Astrocyte of the cerebellum (primary cell): ENCODE measurements at places on chromosomes 2 and 18.

GRCh38 chr2:109125593-109126500 is 3.2 kb upstream of the SH3RF3 start:
- DNase-seq = peak; percentile 97

DNA sequence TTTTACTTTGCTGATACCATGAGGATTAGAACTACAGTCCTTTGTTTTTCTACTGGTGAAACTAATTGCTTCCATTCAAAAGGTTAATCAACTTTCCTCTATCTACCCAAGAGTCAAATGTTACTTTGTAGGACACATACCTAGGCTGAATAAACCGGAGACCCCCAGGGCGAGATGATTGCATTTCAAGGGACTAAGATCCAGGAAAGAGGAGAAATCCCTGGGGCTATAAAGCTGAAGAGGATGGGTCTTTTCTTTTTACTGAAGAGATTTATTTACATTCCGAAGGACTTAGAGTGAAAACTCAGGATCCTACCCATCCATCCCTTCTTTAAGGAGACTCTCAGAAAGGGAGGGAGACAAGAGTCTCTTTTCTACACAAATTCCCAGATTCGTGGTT is 331.9 kb downstream of the CDH19 start:
- no peak for DNase-seq

- DNase-seq = no peak
These were observed 1.6 kb upstream of the ATP9B start for GRCh38 chr18:79067611-79068010.

DNA sequence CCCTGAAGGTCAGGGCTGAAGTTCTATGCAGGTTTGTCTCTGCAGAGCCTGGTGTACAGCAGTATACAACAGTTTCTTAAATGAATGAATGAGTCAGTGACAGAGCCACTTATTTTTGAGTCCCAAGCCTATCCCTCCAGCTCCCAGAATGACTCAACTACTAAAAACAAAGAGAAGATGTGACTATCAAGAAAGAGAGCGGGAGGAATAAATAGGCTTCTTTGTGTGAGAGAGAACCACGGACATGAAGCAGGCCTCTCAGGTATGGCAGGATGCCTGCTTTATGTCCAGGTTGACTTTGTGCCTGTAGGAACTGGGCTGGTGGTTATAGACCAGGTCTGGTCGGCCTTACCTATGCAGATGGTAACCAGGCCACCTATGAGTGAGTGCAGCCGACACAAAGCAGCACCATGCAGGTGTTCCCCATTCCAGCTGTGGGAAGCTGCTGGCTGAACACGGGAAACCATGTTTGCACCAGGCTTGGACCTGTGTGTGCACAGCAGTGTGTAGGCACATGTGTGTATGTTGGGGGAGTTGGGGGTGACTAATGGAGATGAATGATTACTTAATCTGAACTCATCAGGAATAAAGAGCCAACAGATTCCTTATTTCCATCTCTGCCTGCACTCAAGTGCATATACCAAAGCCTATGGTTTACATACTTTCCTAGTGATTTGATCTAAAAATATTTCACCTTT is 171.0 kb downstream of the OSR1 start:
- DNase-seq = no peak

GRCh38 chr2:71757351-71757750 is 304.0 kb downstream of the DYSF start:
- no peak for DNase-seq

GRCh38 chr2:197229509-197230443 is 80.8 kb downstream of the ANKRD44 start:
- peak; percentile 32 for DNase-seq

DNA sequence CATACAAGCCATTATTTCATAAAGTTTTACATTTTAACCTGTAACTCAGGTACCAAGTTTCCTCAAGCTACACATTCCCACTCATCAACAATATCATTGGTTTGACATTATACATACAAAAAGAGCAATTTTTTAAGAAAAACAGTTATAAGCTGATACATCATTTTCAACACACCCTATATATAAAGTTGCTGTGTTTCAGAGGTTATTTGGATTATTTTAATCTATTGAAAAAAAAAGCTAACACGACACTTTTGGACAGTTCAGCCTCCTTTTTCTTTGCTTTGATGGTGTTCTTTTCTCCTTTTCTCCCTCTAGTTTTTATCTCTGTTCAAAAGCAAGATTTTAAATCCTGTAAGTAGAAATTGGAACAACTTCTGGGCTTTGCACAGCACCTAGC is 175.9 kb upstream of the CREB1 start:
- DNase-seq = no peak

- DNase-seq = no peak
These were observed 440.3 kb upstream of the MC4R start for GRCh38 chr18:60812921-60813320.

- no peak for DNase-seq
These were observed 13.0 kb downstream of the GRHL1 start for GRCh38 chr2:9964334-9964980.
